ENCODE measurements at places on chromosomes 1 and 21.

- no peak for DNase-seq
Observed at GRCh38 chr21:28763809-28764418, 228.8 kb downstream of the LTN1 start.

GRCh38 chr1:217342105-217342504 is 288.8 kb downstream of the GPATCH2 start:
- no peak for DNase-seq

DNA sequence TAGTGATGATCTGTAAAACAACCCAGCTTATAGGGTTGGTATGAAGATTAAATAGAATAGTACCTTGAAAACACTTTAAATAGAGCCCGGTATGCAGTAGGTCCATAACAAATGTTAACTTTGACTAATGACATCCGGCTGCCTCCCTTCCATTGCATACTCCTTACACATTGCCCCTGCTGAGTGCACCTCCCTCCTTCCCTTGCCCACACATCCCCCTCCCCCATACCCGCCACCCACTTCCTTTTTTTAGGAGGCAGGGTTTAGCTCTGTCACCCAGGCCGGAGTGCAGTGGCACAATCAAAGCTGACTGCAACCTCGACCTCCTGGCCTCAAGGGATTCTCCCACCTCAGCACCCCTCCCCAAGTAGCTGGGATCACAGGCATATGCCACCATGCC is 24.4 kb upstream of the ZC3H12A start:
- no peak for DNase-seq

DNA sequence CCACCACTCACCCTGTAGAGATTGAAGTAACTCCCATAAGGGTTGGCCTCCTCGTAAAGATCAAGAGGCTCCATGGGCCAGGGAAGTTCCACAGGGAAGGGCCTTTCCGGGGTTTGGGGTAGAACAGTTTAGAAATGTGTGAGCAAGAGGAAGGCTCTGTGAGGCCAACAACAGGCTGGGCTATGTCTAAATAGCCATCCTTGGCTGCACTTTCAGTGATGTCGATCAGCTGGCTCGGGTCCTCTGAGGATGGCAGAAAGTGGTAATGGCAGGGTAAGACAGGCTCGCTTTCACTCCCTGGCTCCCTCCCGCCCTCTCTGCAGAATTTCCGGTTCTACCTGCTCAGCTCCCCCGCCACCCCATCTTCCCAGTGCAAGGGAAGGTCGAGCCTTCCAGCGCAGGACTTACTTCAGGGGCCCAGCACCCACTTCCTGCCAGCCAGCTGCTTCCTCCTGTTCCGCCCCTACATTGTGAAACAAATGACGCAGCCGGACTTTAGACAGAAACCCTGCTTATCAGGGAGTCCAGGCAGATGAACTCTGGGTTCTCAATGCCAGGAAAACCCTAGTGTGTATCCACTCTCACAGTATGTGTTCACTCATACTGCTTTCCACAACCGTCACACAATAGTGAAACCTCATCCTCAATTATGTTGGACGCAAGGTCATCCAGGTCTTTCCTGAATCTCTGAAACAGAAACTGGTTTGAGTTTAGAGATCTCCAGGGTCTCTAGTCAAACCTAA is 7.3 kb downstream of the F11R start:
- peak; percentile 79 for DNase-seq
